ENCODE measurements at places on chromosomes 6 and 20.

DNA sequence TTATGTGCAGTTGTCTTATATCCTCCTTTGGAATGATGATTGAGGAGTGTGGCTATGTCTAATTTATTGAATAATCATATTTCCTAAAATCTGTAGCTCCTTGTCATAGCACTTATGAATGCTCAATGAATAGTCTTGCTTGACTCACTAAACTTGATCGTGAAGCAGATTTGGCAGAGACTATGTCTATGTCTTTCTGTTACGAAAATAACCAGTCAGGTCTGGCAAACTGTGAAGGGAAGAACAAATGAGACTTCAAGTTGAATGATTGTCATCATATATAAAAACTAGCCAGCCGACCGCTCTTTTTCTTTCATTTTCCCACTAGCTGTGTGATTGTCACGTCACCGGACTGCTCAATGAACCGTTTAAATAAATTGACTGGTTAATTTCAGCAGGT, 1303.9 kb upstream of the GJE1 start:
- no peak for DNase-seq

- DNase-seq: no peak
These were observed 14.3 kb upstream of the ZC3H12D start for GRCh38 chr6:149499066-149499465.

GRCh38 chr6:143023695-143024094, 37.0 kb upstream of the AIG1 start:
- no peak for DNase-seq

DNA sequence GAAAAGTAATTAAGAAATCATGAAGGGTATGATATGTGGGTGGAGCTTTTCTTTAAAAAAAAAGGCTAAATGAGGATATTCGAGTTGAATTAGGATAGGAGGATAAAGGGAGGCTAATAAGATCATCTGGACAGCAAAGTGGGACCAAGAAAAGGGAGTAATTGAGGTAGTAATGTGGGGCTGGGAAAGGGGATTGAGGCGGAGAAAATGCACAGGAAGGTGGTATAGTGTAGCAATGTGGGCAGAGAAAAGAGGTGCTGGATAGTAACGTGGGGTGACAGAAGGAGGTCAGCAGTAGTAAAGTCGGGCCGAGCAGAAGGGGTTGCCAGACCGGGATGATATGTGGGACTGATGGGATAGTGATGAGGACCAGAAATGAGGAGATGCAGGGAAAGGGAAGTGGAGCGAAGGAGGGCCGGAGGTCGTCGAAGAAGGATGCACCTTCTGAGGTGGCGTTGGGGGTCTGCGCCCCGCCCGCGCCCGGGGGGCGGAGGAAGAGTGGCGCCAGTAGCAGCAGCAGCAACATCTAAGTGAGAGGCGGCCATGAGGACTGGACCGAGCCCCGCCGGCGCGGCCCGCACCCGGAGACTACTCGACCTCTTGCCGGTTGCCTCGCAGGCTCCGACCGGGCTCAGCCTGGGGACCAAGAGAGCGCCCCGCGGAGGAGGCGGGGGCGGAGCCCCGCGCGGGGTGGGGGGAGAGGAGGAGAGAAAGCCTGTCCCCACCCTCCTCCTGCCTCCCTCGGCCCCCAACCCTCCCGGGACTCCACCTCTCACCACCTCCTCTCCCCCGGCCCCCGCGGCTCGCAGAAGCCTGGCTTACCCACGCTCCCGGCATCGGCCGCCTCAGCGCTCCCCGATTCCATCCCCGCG, 887 bp downstream of the GABBR1 start:
- DNase-seq: peak; percentile 93

DNA sequence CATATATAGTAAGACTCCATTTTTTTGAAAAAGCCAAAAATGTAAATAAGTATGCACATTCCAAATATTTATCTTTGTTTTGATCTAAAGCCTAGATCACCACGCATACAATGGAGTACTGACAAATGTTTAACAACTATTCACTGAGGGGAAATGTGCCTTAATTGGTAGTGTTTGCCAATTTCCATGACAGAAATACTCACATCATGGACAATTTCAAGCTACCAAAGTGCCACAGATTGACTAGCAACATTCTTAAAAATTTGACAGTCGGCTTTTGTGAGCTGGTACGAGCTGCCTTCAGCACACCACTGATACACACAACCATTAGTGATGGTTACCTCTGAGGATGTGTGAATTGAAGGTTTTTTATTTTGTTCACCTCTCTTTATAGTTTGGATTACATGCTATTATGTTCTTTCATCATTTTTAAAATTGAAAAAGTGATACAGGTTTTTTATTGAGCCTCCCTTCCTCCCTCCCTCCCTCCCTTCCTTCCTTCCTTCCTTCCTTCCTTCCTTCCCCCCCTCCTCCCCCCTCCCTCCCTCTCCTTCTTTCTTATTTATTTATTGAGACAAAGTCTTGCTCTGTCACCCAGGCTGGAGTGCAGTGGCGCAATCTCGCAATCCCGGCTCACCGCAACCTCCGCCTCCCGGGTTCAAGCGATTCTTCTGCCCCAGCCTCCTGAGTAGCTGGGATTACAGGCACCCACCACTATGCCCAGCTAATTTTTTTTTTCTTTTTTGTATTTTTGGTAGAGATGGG, 19.2 kb downstream of the SMPDL3A start:
- no peak for DNase-seq

DNA sequence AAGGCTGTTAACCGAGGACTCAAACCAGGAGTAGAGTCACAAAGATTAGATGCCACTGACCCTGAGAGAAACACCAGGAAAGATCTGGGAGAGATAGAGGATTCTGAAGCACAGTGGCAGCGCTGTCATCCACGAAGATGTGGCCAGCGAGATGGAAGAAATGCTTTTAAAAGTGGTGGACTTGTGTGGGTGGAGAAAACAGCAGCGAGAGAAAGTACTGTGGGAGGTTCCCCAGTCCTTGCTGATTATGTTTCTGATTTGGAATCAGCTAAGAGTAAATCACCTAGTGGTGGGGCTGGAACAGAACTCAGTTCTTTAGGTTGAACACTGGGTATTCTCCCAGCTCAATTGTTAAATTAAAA, 435 bp upstream of the ZNF322 start:
- DNase-seq: no peak

DNA sequence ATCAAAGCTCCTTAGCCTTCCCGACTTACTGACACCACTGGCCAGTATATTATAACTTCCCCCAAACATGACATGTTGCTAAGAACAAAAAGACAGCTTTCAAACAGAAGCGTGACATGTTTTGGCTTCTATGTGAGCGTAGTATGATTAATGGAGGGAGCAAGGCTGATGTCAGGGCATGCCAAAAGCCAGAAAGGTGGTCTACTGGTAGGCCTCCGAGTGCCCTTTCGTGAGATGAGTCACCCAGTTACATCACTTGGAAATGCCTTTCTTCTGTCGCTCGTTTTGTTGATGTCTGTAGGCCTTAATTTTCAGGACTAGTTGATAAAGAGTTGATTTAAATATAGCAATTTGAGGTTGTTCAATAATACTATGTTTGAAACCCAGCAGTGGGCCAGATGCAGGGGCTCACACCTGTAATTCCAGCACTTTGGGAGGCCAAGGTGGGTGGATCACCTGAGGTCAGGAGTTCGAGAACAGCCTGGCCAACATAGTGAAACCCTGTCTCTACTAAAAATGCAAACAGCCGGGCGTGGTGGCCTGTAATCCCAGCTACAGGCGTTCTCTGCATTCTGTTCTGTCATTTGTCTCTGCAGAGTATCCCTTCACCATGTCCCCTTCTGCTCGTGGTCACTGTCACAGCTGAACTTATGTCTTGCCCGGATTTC, 53.3 kb downstream of the CNKSR3 start:
- DNase-seq: no peak

DNA sequence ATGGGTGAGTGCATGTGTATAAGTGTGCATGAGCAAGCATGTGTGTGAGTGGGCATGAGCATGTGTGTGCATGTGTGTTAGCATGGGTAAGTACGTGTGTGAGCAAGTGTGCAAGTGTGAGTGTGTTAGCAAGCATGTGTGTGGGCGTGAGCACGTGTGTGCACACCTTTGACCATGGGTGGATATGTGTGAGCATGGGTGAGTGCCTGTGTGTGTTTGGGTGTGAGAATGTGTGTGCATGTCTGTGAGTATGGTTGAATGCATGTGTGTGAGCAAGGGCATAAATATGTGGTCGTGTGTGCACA, 84.6 kb downstream of the DLL1 start:
- DNase-seq: no peak

GRCh38 chr6:169722362-169723199, 1.7 kb downstream of the PHF10 start:
- DNase-seq: no peak

- DNase-seq: no peak
These were observed 83.1 kb downstream of the MRPL14 start for GRCh38 chr6:44044154-44044539.

DNA sequence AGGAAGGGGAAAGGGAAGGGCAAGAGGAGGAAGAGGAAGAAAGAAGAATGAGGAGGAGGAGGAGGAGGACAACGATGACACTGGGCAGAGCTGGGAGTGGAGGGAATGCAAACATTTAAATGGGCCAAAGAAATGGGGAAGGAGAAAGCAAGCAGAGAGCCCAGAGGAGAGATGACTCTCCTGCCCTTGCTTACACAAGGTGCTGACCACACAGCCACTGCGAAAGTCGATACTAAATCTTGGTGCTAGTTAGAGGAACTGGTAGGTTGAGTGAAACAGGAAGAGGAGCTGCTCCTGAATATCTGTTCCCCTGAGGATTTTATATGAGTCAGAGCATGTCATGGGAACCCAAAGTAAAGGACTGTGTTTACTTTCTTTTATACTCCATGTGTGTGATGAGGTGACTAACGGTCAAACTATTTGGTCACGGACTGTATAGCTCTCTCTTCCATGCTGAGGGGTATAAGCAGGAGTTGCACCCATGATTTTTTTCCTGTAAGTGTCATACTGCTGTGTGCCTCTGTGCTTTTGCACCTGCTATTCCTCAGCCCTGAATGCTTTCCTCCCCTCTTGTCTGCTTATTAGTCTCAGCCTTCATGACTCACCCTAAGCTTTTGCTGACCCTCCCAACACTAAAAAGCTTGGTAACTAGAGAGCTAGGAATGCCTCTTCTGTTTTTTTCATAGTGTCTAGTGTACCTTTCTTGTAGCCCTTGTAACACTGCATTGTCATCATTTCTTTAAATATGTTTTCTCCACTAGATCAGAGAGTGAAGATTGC, 9.5 kb upstream of the PAQR8 start:
- no peak for DNase-seq

- DNase-seq: no peak
These were observed 42.3 kb downstream of the UNC5CL start for GRCh38 chr6:40996591-40997233.

- DNase-seq: no peak
These were observed 61.2 kb upstream of the NRSN1 start for GRCh38 chr6:24064832-24065231.

DNA sequence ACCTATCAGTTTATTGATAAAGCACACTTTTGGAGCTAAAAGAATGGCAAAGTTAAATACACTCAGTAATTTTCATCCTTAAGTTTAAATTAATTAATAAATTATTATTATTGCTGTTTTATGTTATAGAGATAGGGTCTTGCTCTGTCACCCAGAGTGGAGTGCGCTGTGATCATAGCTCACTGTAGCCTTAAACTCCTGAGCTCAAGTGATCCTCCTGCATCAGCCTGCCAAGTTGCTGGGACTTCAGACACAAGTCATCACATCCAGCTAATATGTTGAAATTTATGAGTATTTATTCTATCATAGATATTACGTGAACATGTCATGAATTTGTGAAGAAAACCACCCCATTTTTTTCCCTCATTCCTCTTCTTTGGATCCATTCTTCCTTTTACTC, 64.2 kb downstream of the GJA1 start:
- no peak for DNase-seq

GRCh38 chr6:144170044-144170443, 19.7 kb downstream of the STX11 start:
- DNase-seq: no peak

DNA sequence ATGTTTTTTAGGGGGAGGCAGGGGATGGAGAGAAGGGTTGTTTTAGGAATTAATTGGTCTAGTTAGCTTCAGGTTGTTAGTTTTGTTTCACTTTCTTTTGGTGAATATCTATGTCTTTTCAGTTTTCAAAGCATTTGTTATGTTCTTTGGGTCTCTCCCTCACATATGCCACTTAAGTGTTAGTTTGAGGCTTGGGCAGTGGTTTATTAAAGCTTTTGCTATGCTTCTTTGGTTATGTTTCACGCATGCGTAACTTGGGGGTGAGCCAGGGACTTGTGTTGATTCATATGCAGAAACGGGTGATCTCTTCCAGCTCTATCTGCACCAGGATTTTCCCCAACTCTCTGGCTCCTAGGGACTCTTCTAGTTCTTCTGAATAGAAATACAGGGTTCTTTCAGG, 11.4 kb upstream of the MMS22L start:
- no peak for DNase-seq

DNA sequence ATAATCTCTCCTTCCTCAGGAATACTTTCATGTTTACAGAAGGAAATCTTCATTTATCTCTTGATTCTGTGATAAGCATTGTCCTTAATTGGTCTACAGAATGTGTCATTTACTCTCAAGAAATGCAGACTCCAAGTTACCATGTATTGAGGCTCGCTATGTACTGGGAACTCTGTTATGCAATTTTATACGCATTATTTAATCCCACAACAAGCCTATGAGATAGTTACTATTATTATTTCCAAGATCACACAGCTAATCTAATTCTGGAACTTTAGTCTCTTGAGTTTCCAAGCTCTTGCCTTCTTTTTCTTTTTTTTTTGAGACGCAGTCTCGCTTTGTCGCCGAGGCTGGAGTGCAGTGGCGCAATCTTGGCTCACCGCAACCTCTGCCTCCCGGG, 30.0 kb upstream of the RAB23 start:
- no peak for DNase-seq

- no peak for DNase-seq
These were observed 99.7 kb downstream of the ZMYND8 start for GRCh38 chr20:47256668-47257236.

GRCh38 chr20:59007665-59008511, 834 bp upstream of the CTSZ start:
- no peak for DNase-seq

- DNase-seq: no peak
These were observed 423.3 kb downstream of the QKI start for GRCh38 chr6:163837691-163838431.

GRCh38 chr6:138580801-138581200, 81.5 kb upstream of the NHSL1 start:
- DNase-seq: no peak

DNA sequence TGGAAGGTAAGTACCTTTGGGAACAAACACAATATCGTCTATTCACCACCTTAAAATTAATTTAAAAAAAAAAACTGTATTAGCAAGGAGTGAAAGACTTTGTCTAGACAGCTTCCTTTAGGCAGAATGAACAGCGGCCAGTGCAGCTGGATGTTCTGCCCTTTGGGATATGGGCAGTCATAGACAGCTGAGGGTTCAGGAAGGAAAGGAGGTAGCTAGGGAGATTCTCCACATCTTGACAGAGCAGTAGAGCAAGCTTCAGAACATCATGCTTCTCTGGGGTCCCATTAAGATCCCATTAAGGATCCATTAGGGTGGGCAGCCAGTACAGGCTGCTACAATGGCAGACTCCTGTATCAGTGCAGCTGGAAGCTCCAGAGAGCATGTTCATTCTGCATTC, 46.5 kb upstream of the PLCB4 start:
- no peak for DNase-seq
